ENCODE measurements at places on chromosomes 7 and 10.

- no peak for DNase-seq
Measured at GRCh38 chr7:143341842-143342241, 20.7 kb downstream of the FAM131B start.

DNA sequence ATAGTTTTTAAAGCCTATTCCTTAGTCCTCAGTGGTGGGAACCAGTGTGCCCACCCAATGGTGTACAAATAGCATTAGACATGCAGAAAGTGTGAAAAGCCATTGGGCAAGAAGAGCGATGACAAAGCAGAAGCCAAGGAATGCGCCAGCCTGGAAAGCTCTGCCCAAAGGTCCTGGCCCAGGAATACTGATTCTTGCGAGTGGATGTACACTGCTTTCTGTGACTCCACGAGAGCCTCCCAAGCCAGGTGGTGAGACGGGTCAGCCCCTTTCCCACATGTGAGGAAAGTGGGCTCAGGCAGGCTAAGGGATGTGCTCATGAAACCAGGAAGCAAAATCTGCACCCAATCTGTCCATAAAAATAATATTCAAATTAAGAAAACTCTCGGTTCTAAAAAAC, 106.6 kb downstream of the ADCY1 start:
- no peak for DNase-seq

DNA sequence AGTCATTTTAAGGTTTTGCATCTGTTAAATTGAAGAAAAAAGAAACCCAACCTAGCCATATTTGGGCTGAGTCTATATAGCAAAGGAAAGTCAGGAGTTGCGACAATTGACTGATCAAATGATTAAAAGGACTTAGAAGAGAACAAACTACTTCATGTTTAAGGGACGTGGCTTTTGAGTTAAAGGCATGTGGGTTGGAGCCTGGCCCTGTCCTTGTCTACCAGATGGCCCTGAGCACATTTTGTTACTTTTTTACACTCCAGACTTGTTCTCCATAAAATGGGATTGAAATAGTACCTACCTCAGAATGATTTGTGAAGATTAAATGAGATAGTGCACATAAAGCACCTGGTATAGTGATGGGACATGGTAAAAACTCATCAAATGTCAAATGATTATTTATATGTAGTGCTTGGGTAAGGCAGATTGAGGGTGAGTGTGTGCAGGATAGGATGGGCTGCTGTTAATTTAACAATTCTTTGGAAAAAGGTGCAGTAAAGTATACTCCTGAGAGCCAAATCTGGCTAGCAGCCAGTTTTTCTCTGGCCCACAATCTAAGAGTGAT, 168.3 kb downstream of the KIF20B start:
- DNase-seq = no peak

DNA sequence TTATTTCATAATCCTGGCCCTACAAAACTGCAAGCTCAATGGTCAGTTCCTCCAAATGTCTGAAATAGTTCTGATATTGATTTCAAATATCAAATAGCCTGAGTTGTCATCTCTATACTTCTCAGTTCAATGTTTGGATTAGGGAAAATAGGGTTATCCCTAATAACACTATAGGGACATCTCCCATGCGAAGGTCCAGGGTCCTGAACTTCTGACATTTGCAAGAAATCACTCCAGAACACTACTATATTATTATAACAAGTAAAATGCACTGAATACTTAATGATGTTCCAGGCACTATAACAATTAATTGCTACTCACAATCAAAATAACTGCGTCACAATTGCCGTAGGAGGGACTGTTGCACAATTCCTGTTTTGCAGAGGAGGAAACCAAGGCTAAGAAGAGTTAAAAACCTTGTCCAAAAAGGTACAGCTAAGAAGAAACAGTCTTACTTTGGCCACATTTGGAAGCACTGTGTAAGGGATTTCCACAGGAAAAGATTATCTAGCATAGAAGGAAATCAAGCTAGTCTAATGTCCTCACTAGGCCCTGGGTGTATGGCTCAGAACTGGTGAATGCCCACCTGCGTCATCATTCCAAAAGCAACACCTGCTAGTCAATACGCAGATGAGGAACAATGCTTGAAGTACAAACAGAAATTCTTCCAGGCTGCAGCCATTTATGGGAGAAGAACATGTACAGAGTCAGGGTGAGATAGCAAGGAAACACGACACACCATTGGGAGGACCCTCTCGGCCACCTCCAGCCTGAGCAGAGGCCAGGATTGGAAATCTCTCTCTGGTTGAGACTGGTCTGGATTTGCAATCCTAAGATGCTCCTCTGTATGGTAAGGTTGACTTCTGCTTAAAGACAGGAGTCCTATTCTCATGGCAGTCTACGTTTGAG, 48.3 kb downstream of the ABLIM1 start:
- DNase-seq = no peak

DNA sequence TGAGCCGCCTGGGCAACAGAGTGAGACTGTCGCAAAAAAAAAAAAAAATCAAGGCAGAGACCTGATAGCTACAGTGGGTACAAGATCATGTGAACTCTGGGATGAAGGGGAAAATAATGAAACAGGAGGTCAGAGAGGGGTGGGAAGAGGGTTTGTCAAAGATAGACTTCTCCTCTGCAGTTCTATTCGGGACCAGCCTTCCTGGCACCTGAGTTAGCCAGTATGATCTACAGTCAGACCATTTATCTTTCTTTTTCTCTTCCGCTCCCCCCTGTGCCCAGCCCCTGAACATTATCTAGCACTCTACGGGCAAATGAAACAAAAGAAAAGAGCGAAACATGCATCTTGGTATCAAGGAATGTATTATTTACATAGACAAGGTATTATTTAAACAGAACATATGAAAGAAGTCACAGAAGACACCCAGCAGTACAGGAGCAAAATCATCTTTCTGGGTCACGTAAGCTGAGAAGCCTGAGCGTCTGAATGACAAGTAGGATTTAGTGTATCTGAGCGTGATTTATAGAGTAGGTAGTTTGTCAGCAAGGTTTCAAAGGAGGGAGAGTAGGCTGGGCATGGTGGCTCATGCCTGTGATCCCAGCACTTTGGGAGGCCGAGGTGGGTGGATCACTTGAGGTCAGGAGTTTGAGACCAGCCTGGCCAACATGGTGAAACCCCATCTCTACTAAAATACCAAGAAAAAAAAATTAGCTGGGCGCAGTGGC, 109.0 kb downstream of the PRKCQ start:
- no peak for DNase-seq

DNA sequence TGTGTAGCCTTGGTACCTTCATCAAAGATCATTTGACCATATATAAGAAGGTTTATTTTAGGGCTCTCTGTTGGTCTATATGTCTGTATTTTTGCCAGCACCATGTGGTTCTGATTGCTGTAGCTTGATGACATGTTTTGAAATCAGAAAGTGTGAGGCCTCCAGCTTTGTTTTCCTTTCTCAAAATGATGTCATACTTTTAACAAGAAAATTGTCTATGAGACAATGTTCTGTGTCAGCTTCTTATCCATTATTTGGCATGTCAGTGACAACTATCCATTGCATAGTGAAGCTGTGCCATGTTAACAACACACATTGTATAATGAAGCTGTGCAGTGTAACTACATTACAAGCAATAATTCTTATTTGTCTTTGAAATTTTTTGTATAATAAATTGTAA, 9.1 kb upstream of the PPP1R9A start:
- DNase-seq = no peak

DNA sequence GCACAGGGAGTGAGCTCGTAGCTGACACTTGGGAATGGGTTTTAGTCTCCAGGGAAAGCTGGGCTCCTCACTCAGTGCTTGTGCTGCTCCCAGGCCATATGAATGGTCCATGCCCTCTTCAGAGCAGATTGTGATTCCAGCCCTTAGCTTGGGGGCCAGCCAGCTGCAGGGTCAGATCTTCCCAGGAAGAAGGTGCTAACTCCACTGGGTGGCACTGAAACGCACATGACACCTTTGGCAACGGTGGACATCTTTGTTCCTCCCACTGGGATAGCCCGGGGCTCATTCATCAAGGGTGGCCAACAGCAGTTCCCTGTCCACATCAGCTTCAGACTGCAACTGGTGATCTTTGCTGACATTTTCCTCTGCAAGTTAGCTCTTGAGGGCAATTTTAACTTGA, 129.2 kb downstream of the DYNC2I1 start:
- no peak for DNase-seq

DNA sequence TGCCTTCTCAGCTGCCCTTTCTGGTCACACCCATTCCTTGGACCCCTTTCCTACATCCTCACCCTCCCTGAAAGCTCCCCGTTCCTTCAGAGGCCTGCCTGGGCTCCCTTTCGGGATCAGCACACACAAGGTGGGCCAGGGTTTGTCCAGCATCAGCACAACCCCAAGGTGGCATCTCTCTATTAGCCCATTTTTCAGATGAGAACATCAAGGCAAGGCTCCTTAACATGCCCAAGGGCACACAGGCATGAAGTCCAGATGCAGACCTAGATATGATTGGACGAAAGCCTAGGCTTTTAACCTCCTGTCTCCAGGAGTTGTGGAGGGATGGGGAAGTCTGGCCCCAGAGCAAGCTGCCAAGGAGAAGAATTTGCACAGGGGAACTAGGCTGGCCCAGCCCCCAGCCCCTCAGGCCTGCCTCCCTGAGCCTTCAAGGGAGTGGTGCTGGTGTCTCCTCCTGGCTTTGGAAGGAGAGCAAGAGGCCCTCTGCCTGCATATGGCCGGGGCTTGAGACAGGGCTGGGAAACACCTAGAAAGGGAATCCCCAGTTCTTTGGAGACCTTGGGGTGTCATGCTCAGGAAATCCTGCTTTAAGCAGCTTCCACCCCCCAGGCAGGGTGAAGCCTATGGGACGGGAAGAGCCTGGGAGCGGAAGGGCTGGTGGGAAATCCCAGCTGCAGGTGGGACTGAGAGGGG, 9.0 kb upstream of the VSIR start:
- no peak for DNase-seq

- peak; percentile 70 for DNase-seq
Measured at GRCh38 chr10:120221873-120222485, 235.0 kb upstream of the PLPP4 start.

- no peak for DNase-seq
Measured at GRCh38 chr7:108385834-108386422, 70.3 kb downstream of the NRCAM start.

- DNase-seq = no peak
Measured at GRCh38 chr7:34162027-34162565, 256.8 kb downstream of the BMPER start.
